ENCODE measurements at places on chromosomes 6 and 20.

DNA sequence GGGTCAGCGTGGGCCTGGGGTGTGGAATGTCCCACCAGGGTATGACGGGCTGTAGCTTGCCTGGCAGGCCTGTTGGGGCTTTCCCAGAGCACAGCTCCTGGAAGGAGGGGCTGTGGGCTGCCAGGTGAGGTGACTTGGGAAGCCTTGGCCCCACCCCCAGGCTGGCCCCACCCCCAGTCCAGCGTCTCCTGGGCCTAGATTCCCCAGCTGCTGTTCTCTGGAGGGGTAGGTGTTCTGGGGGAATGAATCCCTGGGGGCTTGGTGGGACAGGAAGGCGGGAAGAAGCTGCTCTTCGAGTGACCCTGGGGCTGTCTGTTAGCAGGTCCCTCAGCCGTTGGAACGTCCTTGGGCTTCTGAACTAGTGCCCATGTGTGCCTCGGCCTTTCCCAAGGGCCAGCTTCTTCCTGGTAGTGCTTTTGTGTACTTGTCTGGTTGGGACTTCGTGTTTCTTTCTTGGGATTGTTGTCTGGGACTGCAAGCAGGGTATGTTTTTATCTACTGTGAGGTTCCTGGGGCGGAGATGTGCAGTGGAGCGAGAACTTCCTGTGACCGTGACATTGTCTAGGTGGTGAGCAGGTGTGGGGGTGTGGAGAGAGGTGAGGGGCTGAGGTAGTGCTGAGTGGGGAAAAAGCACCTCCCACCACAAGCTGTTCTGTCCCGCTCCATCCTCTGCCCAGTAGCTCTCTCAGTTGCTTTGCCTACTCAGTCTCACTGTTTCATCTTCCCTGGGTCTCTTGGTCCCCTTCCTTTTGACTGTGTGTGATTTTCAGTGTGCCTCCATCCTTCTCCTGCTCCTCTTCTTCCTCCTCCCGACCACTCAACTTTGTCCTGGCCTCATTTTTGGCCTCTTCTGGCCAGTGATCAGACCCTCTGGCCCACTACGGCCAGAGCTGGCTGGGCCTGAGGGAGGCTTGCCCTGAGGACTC, 1.3 kb upstream of the DDR1 start:
- DNase-seq: no peak

DNA sequence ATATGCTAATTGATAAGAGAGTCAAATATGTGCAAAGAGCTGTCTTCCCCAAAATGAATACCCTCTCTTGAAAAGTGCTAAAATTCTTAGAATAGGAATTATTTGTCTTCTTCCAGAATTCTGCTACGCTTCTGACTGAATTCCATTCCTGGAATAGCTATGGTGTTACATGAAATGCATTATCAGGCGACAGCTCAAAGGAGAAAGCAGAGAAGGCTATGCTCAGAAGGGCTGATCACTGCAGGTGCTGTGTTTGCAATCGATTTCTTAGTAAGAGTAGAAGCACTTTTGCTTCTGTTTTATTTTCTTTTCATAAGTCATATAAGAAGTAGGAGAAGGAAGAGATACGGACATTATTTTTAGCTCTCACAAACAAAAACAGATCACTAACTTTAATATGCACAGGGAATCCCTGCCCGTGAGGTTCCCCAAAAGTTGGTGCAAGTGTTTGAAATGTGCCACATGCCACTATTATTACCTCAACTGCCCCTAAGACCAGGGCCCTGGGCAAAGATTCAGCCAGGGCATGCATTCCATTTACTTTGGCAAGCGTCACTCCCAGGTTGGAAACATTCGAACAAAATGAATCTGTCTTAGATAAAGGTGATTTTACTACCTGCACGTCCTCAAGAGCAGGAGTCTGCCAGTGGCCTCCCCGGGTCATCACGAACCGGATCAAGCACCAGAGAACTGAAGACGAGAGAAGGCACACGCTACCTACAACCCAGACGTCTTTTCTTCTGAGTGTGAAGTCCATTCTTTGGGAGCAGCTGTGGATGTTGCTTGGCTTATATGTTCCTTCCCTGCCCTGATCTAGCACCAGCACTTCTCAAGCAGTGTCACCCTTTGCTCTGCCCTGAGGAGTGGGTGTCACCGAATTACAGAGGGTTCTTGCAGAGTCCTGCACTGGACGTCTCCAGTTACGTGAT, 7.2 kb downstream of the MYLK4 start:
- DNase-seq: no peak

- no peak for DNase-seq
Measured at GRCh38 chr6:113447088-113447831, 409.9 kb upstream of the MARCKS start.

GRCh38 chr6:138517635-138518034, 18.3 kb upstream of the NHSL1 start:
- DNase-seq: peak; percentile 25

GRCh38 chr6:4066029-4066755, 12.7 kb downstream of the FAM217A start:
- DNase-seq: no peak

DNA sequence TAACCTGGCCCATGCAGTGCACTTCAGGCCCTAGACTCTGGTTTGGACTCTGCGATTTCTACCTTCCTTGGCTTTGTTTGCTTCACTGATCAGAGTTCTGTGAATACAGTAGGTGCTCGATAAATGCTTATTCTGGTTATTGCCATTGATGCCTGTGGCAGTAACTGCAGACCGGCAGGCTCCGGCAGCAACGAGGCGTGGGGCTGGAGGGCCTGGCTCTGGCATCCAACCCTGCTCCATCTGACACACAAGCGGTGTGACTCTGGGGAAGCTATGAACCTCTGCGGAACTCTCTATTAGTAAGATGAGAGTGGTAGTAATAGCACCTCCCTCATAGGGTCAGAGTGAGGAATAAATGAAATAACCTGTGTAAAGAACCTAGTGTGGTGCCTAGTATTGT, 66.1 kb downstream of the PLG start:
- DNase-seq: no peak

- no peak for DNase-seq
Measured at GRCh38 chr6:84019842-84020211, 13.7 kb upstream of the MRAP2 start.

DNA sequence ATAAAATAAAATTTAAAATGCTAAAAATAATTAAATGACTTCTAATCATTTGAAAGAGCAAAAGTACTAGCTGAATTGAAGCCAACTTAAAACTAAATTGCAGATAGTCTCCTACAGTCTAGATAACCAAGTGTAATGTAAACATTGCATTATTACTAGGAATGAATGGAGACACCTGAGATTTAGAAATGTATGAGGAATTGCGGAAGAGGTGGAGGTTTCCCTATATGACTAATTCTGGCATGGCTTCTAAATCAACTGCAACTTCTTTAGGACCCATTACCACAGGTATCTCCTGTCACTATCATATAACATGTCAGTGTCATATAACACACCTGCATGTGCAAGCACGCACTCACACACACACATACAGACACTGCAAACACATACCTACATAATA, 13.2 kb upstream of the GPR6 start:
- DNase-seq: no peak

DNA sequence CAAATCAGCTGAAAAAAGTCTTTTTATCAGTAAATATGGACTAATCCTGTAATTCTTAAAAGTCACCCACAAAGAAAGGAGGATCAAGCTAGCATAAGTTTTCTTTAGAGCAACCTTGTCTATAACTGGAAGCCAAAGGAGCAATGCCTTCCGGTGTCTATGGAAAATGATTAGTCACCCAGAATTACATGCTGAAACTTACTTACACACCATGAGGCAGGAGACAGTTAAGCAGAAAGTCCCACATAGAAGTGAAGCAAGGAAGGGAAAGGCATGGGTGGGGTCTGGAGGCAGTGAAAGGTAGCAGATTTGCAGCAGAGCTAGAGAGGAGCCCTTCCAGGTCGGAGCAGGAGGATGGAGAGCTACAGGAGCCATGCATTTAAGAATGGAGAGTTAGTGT, 153.7 kb upstream of the RIPOR2 start:
- no peak for DNase-seq

All from HuH-7.5 (cell line).